ENCODE measurements at places on chromosomes 4 and X. TPM values are rescaled to one million over a fixed set of nuclear protein-coding genes. Genes with fewer than 3 reads are reported as not detected.

DNAJB14 gene
- polyA plus RNA-seq = 44.4 TPM

FGG gene
- not detected for polyA plus RNA-seq

- DNase-seq = no peak
Measured at GRCh38 chrX:131544218-131544617, 344 bp downstream of the OR13H1 start.

GRCh38 chr4:7663075-7663541, 228.4 kb upstream of the PSAPL1 start:
- DNase-seq = no peak

DNA sequence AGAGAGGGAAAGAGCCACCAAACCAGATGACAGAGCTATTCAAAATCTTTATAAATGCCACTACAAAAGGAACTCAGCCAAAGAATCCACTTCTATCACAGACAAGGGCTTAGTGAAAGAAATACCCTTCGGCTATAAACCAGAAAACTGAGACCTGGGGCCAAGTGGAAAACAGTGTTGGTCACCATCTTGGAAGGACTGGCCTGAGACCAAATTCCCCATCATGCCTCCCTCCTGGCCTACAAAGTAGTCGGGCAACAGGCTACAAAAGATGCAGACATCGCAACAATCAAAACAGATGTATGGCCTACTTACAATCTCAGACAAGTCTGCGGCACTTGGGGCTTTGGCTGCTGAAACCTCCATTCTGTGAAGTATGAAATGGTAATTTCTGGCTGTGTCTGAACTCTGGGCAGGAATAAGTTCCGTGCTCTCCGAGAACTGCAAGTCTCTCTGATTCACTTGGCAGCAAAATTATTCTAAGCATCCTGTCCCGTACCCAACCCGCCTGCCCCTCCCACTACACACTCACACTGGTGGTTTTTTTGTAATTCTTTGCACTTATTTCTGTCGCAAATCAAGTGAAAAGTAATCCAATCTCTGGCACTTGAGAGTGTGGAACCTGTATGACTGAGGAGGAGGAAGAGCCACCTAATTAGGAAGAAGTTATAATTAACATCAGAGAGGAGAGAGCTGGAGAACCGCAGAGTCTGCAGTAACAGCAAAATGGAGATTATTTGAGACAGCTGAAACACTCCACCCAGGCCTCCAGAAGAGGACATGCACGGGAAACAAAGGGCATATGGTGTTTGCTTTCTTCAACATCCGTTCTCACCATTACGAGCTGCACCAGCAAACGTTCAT, 87.8 kb downstream of the SH3KBP1 start:
- no peak for DNase-seq

DNA sequence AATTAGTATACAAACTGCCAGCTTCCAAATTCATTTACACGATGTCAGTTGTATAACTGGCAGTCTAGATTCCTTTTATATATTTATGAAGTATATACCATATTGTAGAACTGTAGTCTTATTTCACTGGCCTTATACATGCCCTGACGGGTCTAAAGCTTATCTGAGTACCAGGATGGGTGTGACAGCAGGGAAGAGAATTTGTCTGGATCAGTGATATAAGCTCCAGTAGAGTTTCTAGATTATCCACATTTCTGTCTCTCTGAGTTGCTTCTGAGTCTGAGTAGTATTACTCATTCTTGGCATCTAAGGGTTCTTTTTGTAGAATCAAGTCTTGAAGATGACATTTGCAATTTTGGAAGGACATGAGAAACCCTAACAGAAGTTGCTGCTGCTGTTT, 101.3 kb downstream of the RPA4 start:
- DNase-seq = no peak

- no peak for DNase-seq
Measured at GRCh38 chr4:10701702-10702460, 17.3 kb upstream of the CLNK start.

DNA sequence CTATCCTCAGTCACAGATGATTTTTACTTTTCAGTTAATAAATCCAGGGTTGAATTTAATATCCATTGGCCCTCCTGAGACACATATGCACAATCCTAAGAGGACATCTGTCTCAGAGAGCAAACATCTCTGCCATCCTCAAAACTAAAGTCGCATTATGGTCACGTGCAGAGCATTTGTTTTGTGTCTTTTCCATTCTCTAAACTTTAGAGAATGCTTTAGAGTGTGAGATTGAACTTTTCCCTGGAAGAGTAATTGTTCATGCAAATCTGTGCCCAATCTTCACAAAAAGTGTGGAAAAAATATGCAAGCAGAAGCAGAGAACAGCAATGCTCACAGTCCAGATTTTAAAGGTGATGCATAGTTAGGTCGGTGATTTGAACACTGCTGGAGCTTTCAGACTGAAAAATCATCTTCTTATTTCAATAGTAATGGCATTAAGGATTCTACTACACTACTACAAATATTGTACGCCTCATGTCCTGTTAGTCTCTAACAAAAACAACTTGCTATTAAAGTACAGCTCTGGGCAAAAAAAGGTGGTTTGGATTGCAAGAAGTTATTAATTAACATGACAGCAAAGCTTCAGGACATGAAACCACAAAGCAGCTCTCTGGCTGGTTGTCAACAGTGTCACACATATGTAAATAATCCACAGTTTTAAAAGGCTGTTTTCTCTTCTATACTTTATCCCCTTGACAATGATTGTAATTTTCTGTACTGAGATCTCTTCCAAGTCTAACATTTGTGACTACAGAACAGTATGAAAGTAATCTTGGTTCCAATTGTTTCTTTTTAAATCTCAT, 19.9 kb downstream of the DCHS2 start:
- DNase-seq = no peak

DNA sequence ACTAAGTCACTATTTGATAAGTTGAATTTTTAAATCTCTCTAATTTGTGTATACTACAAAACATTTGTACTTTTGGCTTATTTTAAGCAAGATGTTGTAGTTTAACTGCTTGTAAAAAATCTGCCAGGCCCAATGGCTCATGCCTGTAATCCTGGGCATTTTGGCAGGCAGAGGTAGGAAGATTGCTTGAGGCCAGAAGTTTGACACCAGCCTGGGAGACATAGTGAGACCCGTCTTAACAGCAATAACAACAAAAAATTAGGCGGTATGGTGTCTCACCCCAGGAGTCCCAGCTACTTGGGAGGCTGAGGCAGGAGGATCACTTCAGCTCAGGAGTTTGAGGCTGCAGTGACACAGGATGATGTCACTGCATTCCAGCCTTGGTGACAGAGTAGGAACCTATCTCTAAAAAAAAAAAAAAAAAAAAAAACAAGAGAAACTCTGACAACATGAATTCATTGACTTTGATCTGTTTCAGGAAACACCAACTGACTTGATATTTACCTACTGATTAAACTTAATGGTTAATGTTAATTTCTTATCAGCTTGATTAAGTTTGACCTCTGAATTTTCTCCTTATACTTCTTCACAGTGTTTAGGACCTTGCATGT, 8.9 kb downstream of the FHIP1A start:
- no peak for DNase-seq

DNA sequence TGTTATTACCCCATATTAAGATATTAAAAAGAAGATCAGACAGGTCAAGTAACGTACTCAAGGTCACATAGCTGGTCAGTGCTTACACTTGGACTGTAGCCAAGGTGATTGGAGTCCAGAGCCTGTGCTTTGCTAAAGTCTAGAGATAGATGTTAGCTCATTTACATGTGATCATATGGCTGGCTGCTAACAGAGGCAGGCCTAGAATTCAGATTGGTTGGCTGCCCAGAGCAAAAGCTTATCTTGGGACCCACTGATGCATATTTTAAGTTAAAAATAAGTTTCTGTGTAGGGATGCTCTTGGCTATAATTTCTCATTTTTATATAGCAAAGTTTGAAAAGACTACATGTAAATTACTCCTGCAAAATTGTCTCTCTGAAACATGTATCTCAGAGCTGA, 18.1 kb upstream of the EXOC1L start:
- DNase-seq = no peak

GRCh38 chrX:149949743-149950436, 11.6 kb upstream of the EOLA2 start:
- no peak for DNase-seq

All from left kidney (tissue), 8 donors.